Activated naive CD8-positive, alpha-beta T cell treated with anti-CD3 and anti-CD28 coated beads for 36 hours (primary cell): ENCODE measurements at places on chromosomes 6 and 20. TPM values are rescaled to one million over a fixed set of nuclear protein-coding genes. Genes with fewer than 3 reads are reported as not detected.

The LAMA5 gene
- total RNA-seq: 0.38 TPM

The RGS17 gene
- not detected for total RNA-seq

The GSTA2 gene
- total RNA-seq: not detected

The PAX1 gene
- not detected for total RNA-seq

The MLN gene
- total RNA-seq: not detected

The TAF4 gene
- 15.2 TPM for total RNA-seq
